ENCODE measurements at places on chromosomes 5 and 9.

DNA sequence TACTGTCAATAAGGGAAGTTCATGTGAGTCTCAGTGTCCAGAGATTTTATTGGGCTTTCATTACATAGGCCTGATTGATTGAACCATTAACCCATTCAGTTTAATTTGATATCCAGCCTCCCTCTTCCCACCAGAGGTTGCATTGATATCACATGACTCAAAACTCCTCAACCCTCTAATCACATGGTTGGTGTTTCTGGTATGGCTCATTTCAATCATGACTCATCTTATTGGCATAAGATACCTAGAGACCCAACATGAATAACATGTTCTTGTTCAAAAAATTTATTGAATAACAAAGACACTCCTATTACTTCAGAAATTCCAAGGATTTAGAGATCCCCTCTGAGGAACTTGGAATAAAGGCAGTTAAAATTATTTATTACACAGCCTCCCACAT is 982.2 kb downstream of the TLE1 start:
- no peak for ATAC-seq

DNA sequence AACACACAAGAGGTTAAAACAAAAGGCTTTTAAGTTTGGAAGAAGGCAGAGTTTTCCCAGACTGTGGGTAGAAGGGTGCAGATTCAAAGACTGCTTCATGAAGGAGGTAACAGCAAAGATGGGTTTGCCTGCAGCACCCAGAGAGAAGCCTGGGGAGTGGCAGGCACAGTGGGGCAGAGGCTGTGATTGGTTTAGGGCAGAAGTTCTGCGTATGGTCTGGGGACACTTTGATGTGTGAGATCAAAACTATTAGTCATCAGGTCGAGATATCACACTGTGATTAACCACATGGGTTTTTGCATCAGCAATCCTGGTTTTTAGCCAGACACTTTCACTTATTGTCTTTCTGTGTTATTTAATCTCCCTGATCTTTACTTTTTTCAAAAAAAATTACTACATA is 188.8 kb upstream of the GLRA1 start:
- ATAC-seq: peak; percentile 100

GRCh38 chr9:22052376-22052945 is 43.4 kb upstream of the CDKN2B start:
- peak; percentile 95 for ATAC-seq

- ATAC-seq: peak; percentile 32
Observed at GRCh38 chr5:54217826-54218503, 92.4 kb downstream of the ARL15 start.

DNA sequence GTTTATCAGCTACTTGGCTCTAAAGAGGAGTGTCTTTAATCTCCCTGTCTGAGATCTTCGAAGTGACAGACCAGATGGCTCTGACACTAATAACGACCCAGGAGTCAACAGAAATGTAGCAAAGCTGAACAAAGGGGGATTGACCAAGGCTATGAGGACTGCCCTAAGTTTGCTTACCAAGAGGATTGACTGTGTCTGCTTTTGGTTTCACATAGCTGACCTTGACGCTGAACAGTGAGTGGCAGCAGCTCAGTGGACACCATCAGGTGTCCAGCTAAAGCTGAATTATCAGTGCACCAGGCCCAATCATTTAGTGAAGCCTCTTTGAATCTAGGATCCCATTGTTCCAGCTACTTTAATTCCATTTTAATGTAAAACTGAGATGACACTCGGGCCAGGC is 262.6 kb downstream of the COX7C start:
- no peak for ATAC-seq

GRCh38 chr9:124808246-124808956 is 31.5 kb downstream of the OLFML2A start:
- ATAC-seq: no peak

DNA sequence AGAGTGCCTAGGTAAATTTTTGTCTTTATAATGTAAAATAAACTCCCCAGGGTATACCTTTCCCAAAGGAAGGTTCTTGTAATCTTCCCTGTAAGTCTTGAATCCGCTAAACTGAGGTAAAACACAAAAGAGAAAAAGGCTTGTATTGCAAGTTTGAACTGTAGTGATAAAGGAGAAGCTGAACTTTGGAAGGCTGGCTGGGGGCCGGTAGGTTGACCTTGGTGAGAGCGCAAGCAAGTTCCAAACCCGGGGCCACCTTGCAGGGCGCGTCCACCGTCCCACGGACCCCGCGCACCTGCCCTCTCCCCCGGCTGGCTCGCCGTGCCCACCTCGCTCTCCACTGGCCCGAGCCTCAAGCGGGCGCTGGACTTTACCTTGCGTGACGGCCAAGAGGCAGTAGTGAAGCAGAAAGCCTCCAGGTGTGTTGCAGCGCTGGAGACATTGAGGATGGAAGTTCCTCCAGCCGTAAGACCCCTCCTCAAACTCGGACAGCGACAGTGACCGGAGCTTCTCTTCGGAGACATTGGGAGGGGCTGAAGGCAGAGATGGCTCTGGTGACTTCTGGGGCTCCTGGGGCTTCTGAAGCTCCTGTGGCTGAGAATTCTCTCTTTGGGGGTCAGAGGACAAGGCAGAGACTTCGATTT is 428 bp downstream of the SLCO4C1 start:
- no peak for ATAC-seq

GRCh38 chr5:176162198-176162597 is 76.0 kb upstream of the SIMC1 start:
- ATAC-seq: no peak

DNA sequence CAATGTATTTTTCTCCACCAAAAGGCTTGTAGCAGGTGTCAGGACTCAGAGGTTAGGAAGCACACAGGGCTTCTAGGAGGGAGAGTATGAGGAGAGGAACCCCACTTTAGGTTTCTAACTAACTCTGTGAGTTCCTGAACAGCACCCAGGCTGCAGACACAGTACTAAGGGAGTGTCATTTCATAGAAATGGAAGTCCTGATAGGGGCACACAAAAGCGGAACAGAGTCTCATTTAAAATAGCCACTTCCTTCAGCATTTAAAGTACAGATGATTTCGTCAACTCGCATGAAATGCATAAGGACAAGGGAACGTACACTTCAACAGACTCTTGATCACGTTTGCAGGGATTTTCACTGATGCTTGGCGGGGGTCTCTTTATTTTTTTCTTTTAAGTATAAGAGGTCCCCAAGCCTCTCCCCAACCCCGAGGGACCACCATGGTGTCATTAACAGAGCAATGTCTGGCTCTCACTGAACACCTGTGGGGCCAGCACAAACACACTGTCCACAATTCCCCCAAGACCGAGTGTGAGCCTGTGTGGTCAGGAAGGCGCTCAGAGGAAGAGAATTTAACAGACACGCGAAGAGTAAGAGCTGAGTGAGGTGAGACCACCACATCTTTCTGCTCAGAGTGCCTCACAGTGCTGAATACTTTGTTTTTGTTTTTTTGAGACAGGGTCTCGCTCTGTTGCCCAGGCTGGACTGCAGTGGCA is 82.3 kb downstream of the SECISBP2 start:
- ATAC-seq: no peak

DNA sequence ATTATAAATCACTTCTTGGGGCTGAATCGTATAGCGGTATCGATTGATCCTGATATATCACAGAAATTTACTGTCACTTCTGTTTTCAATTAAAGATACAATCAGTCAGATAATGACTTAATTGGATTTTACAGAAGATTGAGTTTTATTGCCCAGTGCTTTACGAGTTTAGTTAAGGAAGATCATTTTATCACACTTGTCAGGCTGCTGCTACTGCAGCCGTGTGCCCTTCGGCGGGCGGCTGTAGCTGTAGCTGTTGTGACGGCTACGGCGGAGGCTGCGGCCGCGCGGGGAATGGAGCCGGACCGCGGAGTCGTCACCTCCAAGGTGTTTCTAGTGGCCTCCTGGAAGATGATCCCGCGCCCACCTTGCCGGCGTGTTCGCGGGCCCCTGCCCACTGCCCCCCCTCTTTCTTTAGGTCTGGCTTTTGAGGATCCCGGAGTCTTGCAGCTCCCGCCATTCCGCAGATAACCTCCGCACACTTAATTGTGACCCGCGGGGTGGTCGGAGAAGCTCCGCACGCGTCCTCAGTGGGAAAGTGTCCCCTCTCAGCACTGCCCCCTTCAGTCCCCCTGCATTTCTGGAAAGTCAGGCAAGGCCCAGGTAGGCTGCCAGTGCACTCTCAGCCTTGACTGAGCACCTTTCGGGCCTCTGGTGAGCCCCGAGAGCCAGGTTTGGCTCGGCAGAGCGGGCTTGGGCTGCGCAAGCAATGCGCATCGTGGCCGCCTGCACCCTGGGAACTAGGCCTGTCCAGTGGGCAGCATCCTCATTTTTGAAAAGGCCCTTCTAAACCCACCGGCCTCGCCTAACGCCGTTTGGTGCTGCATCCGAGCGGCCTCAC is 6.9 kb upstream of the DMRT3 start:
- ATAC-seq: no peak

- ATAC-seq: no peak
Observed at GRCh38 chr9:115413304-115413703, 295.3 kb upstream of the TNC start.

DNA sequence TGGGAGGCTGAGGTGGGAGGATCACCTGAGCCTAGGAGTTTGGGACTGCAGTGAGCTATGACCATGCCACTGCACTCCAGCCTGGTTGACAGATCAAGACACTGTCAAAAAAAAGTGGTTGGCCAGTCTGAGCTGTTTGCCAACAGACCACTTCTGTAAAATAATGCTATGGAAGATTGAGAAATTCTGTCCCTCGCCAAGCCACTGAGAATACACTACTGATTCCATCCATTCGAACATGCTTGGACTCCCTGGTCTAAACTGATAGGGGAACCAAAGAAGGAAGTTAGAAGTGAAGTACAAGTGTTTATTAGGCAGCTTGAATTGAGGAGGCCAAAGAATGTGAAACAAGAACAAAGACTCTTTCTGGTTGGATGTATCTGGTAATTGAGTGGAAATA is 27.2 kb downstream of the ENC1 start:
- ATAC-seq: no peak

DNA sequence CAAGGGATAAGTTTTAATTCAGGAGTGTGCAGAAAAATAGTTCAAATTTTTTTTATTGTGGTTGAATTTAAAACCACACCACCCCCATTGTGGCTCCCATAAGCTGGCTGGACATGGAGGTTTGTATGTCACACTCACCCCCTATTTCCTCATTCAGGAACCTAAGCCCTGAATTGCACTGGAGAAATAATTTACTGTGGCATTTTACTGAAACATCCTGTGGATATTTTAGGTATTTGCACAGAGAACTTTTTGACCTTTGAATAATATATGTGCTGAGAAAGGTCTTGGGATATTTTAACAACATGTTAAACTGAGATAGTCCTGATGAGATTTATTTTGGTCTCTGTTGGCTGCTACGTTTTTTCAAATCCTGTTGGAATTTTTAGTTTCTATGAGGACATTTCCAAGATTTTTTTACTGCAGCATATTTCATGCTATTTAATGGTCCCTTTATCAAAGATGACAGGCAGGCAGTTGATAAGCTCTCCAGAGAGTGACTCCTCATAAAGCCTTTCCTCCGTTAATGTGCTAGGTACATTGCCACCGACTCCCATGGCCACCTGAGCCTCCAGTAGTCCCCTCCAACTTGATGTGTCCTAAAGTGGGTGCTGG is 51.2 kb upstream of the PALM2AKAP2 start:
- ATAC-seq: no peak

- no peak for ATAC-seq
Observed at GRCh38 chr9:112848316-112849151, 42.1 kb downstream of the SLC46A2 start.

- no peak for ATAC-seq
Observed at GRCh38 chr5:121399879-121400278, 451.8 kb upstream of the FTMT start.

DNA sequence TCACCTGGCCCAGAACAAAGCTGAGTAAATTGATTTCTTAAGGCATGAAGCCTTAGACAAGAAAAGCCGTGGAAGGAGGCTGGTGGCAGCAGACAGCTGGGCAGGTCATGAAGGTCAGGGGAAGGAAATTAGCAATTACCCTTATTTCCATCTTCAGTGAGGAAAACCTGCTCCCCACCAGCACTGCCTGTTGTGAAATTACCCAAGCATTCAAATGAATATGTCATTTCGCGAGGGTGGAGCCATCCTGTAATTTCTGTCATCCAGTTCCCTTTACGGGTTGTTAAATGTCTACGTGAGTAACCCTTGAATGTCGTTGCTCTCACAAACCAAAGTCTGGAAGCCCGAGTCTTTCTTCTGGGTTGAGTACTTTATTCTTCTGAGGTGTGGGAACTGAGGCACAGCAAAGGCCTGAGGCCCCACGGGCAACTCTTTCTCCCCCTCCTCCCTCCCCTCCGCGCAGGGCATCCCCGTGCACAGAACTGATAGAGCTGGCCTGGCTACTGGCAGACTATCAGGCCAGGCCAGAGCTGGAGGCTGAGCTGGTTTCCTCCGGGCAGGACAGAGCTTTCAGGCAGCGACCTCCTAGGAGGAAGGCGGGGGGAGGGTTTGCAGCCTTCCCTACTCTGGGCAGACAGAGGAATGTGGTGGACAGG is 22.0 kb upstream of the AK3 start:
- ATAC-seq: peak; percentile 18

GRCh38 chr5:103119070-103119764 is 721 bp downstream of the GIN1 start:
- no peak for ATAC-seq

DNA sequence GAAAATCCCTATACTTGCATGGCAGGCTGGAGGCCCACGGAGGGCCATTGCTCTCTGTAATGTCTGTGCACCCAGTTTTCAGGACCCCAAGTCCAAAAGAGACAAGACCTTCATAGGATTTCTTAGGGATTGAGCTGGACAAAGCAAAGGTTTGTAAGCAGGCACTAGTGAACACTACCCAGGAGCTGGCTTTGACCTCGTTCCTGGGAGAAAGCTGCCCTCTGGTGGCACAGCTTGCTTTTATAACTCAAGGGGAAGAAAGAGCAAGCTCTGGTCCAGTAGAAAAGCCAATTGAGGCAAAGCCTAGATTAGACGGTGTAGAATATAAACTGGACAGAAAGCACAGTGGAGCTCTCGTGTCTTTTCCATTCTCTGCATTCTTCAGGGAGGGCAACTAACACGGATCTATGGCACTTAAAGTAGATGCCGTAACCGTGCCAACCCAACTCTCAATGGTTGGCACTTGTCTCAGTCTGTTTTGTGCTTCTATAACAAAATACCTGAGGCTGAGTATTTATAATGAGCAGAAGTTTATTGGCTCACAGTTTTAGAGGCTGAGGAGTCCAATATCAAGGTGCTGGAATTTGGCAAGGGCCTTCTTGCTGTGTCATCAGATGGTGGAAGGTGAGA is 7.9 kb downstream of the GABRP start:
- no peak for ATAC-seq

All from activated T-helper 17 cell treated with anti-CD3 and anti-CD28 coated beads, Interleukin-2, amount 50 U/mL, for 72 hours (primary cell).